ENCODE measurements at places on chromosomes 2 and 18.
A peak's percentile ranks its signal among the peaks of the same experiment; 100 is the strongest.

DNA sequence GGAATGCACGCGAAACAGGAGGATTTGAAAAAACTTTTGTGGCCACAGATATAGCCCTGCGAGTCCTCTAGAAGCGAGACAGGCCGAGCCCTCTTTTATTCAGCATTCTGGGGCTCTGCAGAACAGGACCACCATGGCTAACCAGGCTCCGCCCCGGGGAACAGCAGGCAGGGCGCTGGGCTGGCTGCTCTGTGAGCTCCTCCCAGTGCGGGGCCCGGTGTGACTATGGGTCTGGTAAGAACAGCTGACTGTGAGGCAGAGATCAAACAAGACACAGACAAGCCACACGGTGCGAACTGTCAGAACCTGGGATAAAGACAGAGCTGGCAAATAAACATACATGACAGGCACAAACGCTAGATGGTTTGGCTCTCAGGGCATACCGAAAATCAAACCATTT is 15.5 kb downstream of the PXDN start:
- DNase-seq, result no peak

DNA sequence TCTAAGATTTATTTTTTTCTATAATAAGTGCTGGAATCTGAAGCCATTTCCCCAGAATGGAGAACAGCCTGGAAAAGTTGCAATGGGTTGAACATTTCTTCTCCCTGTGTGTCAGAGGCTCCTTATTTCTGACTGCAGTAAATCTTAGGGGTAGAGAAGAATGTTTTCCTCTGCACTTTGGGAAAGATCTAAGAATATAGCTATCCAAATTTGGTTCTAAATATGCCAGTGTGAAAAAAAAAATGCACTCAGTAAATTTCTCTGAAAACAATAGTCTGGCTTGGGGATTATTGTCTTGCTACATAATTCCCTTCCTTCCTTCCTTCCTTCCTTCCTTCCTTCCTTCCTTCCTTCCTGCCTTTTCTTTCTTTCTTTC is 19.7 kb upstream of the CYRIA start:
- DNase-seq, result no peak

- no peak for DNase-seq
Observed at GRCh38 chr2:234983011-234983726, 31.4 kb downstream of the SH3BP4 start.

DNA sequence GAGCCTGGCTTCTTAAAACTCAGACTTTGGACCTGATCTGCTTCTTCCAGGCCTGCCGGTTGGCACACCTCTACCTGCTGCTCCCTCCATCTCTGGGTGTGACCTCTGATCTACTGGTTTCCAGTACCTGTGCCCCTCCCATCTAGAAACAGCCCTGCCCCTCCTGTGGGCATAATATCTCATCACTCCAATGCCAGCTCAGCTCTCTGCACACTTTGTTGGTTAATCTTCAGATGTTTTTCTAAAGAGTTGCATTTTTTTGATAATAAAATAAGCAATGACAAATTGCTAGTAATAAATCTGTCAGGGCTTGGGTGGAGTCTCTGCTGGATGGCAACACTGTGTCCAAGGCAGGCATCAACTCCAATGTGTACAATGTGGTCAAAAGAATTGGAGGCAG is 89.6 kb upstream of the PPP1CB start:
- DNase-seq, result no peak

GRCh38 chr18:55839343-55839742 is 251.4 kb upstream of the TCF4 start:
- no peak for DNase-seq

DNA sequence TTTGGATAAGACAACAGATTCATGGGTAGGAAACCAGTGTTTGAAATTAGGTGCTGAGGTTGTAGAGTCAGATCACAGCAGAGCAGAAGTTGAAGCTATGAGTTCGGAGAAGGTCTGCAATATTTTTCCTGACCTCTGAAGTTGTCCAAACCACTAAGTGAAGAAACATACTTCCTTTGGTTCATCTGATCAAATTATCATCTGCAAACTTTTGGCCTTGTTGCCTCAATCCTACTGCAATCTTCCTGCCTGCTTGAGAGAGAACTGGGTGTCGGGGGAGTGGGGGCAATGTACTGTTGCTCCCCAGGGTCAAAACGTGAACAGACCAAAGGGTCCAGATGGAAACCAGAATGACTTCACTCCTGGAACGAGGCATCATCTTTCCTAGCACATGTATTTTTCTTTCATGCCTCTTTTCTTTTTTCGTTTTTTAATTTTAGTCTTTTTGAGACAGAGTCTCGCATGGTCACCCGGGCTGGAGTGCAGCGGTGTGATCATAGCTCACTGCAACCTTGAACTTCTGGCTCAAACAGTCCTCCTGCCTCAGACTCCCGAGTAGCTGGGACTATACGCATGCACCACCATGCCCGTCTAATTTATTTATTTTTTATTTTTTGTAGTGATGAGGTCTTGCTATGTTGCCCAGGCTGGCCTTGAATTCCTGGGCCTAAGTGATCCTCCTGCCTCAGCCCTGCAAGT is 42.7 kb downstream of the RAB31 start:
- DNase-seq, result no peak

GRCh38 chr2:9106338-9107167 is 100.1 kb upstream of the ASAP2 start:
- DNase-seq, result no peak

DNA sequence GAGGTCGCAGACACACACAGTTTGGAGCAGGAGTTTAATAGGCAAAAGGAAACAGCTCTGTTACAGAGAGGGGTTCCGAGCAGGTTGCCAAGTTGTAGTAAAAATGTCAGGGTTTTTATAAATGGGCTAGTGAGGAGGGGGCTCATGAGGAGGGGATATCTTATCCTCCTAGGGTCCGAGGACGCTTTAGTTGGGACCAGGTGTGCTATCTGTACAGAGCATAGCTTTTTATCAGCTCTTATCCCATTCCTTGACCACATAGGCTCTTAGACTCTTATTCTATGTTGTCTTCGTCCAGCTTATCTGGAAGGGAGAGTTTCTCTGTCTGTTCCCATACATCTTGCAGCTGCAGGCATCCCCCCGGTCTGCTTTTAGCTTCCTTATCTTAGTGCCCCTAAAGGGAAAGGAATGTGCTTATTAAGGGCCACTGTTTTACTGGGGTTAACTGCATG is 44.7 kb downstream of the PDK1 start:
- no peak for DNase-seq

GRCh38 chr18:52341608-52342381 is 1.8 kb downstream of the DCC start:
- no peak for DNase-seq

DNA sequence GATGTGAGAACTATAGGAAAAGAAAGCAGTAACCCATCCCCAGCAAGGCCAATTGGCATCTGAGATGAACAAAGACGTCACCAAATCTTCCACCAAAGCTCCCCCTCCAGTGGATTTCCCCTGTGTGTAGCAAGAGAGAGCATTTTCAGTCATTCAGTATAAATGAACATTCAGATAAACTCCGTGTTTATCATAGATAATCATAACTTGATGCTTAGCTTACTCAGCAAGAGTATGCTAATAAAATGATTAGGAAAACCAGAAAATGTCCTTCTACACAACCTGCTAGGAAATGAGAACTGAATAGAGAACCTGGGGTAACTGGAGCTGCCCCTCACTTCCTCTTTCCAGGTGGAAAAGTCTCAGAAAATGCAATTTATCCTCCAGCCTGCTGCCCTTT is 198.0 kb upstream of the CCDC150 start:
- DNase-seq, result no peak

DNA sequence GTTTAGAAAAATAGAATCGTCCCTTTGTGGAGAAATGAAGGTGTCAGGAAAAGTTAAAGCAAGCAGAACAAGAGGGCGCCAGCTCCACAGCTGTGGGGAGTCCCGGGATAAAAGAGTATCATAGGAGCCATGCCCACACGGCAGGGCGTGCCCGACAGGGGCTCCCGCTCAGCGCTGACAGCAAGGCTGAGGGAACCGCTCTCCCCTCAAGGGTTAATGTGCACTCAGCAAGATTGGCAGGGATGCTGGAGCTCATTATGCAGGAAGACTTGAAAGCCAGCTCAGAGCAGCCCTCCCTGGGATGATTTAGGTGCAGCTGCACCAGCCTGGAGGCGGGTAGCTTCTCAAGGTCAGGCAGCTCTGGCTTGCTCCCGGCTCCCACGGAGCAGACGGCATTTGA is 500.2 kb downstream of the EIPR1 start:
- DNase-seq, result no peak

- no peak for DNase-seq
Observed at GRCh38 chr18:48037481-48038271, 107.2 kb upstream of the SMAD2 start.

DNA sequence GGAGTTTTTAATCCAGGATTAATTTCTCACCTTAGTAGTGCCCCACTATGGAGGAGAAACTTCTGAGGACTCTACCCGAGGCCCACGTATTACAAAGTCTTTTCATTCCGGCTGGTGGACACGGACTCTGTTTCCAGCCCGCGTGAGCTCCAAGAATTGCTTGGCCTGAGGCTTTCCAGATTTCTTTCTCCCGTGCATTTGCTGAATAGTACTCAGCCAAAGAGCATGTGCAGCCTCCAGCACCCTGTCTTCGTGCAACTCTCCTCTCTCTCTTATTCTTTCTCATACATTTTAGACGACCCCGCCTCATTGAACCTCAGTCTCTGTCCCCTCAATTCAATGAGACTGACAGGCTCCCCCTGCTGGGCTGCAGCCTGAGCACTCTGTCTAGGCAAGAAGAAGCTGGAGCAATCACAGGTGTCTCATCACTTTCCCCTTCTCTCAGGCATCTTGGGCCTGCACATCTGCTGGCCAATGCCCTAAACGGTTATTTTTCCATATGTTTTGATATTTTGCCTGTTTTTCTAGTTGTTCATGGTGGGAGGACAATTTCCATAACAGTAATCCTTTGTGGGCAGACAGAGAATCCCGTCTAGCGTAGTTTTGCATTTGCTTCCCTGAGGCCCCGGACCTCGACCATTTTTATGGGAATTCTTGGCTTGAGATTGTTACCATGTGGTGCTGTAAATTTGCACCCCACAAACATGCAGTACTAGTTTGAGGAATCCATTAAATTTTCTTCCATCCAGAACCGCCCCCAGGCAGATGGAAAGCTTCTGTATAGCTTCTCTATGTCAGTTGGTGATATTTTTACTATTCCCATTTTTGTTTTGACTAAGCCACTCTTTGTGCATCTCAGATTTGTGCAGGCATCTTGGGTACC is 50.1 kb upstream of the LPIN2 start:
- no peak for DNase-seq

GRCh38 chr2:156574112-156574511 is 137.9 kb downstream of the GPD2 start:
- DNase-seq, result no peak

- DNase-seq, result no peak
Observed at GRCh38 chr2:98868548-98869271, 67.3 kb downstream of the CRACDL start.

DNA sequence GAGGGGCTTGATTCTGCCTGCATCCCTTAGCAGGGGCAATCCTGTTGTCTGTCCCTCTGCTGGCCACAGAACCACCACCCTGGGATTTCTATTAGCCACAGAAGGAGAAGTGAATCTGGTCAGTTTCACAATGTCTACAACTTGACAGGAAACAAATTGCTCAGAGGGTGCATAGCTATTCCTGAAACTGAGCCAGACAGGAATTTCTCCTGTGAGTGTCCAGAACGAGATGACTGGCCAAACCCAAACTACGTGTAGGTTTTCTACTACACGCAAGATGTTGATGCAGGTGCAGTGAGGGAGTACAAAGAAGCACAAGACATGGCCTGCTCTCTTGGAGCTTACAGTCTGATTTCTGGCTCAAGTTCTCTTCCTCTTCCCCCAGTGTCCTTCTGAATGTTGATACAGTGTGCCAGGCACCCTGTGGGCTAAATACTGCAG is 201.9 kb downstream of the CLIP4 start:
- no peak for DNase-seq

DNA sequence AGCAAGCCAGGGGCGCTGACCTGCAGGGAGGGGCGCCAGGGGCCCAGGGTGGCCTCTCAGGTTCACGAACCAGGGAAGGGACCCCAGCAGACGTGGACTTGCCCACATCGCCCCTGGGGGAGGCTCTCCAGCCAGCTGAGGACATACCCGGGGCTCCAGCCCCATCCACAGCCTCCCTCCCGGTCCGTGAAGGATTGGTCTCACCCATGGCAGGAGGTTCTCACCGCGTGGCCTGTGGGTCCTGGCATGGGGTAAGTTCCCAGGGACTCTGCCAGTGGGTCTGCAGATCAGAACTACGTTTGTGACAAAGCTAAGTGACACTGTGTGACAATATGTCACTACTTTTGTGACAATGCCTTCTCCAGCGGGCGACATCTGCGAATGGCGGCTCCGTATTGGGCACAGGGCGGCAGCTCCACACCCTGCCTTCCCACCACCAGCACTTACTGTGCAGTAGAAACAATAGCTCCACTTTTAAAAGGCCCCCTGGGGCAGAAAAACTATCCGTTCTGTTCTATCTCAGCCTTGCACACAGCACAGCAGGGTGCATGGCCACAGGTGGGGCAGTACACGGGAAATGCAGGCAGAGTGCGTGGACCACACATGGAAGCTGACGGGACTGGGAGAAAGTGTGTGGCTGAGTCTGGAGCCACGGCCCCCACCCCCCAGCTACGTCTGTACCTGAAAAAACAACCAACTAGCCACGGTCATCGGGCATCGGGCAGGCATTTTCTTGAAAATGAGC is 65.2 kb upstream of the CTDP1 start:
- DNase-seq, result no peak

GRCh38 chr2:61177727-61178549 is 15.9 kb downstream of the C2orf74 start:
- peak; percentile 49 for DNase-seq

All from activated naive CD4-positive, alpha-beta T cell treated with anti-CD3 and anti-CD28 coated beads, Interleukin-2, amount 50 U/mL, for 72 hours (primary cell).